Fibroblast of skin of right biceps (primary cell): ENCODE measurements at places on chromosomes 3 and 15.

DNA sequence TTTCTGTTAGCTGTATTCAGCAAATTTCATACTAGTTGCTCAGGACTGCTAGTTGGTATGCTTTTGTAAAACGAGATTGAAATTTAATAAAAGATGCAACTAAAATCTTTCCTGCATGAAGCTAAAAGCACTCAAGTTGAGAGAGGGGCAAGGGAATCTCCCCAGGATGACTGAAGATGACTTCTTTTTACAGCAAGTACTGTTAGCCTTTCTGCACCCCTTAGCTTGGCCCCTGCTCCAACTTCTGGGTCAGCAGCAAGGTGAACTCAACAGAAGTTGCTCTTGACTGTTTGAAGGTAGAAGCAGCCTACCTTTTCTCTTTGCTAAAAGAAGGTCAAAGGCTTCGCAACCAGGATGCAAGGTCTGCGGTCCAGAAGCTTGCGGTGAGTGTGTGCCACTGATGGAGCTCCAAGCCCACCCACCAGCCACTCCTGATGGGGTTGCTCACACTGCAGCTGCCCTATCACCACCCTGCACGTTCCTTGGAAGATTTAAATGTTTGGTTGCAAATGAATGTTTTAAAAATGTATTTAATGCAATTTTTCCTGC is 32.5 kb downstream of the NME9 start:
- no peak for DNase-seq

- no peak for DNase-seq
These were observed 69.1 kb upstream of the SATB1 start for GRCh38 chr3:18494251-18494650.

DNA sequence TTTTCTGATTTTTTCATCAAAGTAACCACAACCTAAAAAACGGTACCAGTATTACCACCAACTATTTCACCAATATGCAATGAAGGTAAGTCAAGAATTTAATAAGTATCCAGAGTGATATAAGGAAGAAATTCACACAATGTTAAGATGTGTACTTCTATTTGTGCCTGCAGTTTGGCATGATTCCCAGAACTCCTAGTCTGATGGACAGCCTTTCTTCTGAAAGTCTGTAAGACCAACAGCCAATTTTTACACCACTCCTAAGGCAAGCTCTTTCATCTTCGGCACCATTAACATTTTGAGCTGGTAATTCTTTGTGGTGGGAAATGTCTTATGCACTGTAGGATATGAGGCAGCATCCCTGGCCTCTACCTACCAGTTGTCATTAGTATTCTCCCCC is 108.3 kb downstream of the VPS13C start:
- no peak for DNase-seq

GRCh38 chr3:63051920-63052319 is 176.7 kb upstream of the CADPS start:
- peak; percentile 98 for DNase-seq

DNA sequence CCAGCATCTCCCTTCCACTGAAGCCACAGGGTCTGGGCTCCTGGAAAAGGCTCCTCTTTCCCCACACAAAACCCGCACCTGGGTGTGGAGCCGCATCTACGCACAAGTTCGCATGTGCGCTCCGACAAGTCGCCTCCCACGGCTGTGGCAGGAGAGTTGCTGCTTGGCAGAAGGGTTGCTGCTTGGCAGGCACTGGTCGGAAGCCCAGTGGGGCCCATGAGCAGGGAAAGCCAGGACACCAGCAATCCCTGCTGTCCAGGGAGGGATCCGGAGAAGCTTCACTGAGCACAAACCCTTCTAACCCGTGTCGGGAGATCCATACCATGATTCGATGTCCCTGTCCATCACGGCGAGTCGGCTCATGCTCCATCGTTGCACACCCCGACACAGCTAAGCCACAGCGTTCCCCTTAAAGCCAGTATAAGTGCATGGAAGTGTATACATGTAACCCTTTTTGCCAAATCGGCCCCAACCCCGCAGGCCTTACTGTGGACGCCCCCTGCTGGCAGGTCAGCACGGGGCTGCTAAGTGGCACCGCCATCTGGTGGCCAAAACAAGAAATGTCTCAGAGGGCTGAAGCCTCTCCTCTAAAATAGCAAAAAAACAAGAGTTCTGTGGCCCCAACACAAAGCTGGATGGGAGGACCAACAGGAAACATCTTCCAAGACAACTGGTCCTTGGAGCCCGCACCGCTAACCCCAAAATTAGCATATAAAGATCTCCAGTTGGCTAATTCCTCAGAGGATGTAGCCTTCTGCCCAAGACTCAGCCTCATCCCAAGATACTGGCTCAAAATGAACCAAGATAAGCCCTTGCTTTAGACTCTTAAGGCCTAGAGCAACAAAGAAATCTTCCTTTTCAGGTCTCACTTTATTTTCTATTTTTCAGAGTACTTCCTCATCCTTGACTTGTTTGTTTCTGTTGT is 8.3 kb downstream of the ANKRD63 start:
- DNase-seq = peak; percentile 76

- no peak for DNase-seq
These were observed at the start of gene SLC28A1 for GRCh38 chr15:84883916-84884781. TSS of gene SLC28A1 (plus strand) at chr15:84884662. CDS start at chr15:84887761, 3,099 bp downstream.

GRCh38 chr3:183539811-183540210 is 15.7 kb downstream of the KLHL6 start:
- no peak for DNase-seq

DNA sequence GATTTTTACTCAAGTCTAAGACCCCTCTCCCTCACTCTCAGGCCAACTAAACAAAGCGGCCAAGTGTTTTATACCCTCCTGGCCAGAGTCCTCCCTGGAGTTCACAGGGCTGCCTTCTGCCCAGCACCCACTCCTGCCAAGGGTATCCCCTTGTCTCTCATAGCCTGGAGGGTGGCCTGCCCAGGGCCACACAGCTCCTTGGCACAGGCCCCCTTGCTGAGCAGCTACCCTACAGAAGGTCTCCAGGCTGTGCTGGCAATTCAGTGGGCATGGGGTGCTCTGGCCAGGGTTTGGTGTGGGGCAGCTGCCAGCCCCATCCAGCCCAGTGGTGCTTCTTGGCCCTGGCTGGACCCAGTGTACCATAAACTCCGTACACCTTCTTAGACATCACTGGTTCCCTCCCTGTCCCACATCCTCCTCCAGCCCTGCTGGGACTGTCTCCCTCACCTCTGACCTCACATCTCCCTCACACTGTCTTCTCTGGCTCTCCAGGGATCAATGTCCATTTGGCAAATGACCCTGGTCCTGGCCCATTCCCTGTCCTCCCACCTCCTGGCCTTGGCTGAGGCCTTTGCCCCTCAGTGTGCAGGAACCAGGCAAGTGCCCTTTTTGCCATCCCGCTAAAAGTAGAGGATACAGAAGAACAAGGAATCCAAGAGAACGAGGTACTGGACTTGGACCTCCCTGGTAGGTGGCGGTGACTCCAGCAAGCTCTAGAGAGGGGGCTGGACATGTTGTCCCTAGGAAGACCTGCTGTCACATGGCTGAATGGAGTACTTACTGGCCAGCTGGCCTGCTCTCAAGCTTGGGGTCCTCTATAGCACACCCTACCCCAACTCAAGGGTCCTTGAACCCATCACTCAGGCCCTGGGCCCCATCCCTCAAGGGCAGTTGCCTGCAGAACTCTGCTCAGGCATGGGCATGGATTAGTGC is 50.0 kb upstream of the TRPM1 start:
- no peak for DNase-seq

DNA sequence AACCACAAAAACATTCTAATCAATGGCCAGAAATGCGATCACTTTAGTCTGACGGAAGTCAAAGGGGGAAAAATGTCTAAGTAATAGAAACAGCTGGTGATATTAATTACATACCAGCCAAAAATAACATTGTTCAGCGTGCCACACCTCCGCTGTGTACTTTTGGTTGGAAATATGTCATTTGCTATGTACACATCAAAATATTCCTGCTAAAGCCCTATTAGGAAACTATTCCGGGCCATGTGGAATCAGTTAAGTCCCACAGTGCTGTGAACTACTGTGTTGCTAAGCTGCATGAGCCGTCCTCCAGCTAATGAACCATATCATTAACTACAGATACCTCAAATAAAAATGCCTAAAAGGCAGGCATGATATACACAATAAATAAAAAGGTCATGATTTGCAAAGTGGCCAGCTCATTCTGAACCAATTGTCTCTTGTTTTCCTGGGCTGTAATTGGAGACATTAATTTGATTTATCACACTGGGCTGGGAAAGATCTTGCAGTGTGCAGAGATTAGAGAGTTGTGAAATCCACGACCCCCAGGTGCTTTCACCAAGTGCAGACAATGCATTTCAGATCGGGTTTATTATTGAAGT is 200.5 kb upstream of the LRTM1 start:
- peak; percentile 92 for DNase-seq

- peak; percentile 94 for DNase-seq
These were observed 29.5 kb upstream of the VEPH1 start for GRCh38 chr3:157532529-157533297.

DNA sequence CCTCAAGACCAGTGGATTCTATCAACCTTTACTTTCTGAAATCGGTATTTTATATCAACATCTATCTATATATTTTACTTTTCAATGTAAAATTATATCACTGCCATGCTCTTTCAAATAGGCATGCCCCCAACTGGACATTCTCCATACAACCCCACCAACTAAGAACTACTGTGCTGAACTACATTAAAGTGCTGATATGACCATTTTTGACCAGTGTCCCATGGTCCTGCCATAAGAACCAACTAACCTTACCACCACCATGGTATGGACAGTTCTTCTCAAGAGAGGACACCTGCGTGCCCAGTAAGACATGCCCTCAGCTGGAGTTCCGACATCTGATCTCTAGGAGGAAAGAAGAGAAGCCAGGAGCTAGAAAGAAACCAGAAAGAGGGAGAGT is 15.6 kb downstream of the POMGNT2 start:
- no peak for DNase-seq

- DNase-seq = no peak
These were observed 8.0 kb upstream of the CERS3 start for GRCh38 chr15:100536733-100537132.

DNA sequence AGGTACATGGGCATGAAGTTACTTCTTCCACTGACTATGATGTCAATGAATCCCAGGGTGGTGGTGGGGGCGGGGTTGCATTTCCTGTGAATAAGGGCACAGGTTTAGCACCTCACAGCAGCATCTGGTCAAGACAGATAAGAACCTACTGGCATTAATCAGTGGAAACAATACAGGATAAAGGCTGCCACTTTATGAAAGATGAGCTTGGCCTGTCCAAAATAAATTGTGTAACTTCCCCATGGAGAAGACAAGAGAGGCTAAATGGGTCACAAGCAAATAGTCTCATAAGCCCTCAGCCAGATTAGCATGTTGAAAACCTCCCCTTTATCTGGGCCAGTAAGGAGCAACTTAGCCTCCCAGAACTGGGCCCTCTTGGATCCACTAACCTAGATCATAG is 27.4 kb upstream of the PLSCR2 start:
- no peak for DNase-seq

GRCh38 chr15:62515696-62516395 is 350.8 kb upstream of the C2CD4B start:
- DNase-seq = no peak

GRCh38 chr3:88535563-88535962 is 385.8 kb downstream of the C3orf38 start:
- DNase-seq = no peak

DNA sequence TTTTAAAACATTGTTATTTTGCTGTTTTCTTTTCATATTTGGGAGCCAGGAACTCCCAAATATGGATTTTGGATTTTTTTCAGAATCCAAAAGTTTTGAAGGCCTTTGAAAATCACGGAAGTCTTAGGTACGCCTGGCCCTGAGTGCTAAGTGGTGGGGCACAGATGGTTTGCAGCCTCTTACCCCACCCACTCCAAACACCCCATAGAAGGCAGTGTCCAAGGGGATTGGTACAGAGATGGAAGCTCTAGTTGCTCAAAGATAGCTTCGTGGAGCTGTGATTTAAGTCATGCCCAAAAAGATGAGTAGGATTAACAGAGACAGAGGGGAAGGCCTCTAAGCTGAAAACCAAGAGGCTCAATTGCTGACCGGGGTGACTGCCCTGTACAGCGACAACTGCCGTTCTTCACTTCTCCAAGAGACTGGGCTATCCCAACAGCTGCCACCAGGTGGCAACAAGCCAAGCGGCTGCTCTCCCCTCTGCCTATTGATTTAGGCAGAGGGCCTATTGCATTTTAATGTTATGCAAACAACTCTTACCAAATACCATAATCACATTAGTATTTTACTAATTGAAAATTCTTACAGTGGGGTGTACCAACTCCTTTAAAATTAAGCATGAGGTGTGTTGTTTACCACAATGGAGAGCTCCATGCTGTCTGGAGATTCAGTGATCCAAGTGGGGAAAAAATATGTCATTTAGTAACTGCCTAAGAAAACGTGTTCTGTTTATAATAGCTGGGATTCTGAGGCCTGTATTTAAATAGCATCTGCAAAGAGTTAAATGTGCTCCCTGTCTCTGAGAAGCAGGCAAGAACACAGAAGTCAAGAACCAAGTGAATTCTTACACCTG is 64.0 kb upstream of the C15orf61 start:
- peak; percentile 67 for DNase-seq

DNA sequence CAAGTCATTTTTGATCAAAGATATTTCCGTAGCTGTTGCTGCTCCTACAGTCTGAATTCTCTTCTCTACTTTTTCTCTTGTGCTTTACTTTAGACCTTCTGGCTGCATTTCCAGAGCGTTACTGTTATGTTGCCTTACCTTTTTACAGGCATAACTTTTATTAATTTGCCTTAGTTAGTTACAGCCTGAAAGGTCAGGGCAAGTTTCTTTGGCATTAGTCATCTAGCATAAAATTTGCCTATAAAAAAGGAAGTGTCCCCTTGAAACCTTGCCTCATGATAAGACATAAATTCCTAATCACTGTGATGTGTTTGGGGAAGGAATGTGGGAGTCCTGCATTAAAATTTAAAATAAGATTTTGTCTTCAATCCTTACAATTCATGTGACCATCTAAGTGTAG is 618.5 kb downstream of the NR2F2 start:
- DNase-seq = no peak

DNA sequence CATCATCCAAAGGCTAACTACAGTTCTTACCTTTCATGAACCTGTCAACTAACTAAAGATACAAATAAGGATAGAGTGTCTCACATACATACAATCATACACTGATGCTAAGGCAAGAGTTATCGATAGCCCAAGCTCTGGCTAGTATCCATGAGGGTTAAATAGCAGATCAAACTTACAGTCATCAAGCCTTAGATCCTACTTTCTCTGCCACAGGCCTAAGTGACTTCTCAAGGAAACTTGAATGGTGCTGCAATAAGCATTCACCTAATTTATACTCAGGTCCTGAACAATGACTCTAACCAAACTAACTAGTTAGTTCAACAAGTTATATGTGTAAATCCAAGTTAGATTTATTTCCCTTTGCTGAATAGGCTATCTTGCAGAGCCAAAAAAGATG is 51.0 kb downstream of the ALDH1A2 start:
- no peak for DNase-seq

GRCh38 chr3:10319251-10319650 is 1.7 kb downstream of the SEC13 start:
- no peak for DNase-seq

GRCh38 chr3:126419151-126419703 is 24.5 kb downstream of the CFAP100 start:
- no peak for DNase-seq

GRCh38 chr15:89023311-89023961 is 64.8 kb upstream of the ABHD2 start:
- peak; percentile 31 for DNase-seq

GRCh38 chr3:60610441-60611112 is 640.7 kb downstream of the FHIT start:
- DNase-seq = peak; percentile 87

GRCh38 chr15:58441376-58442070 is 9.7 kb downstream of the LIPC start:
- peak; percentile 89 for DNase-seq
